Activated CD4-positive, alpha-beta memory T cell treated with anti-CD3 and anti-CD28 coated beads for 36 hours (primary cell): ENCODE measurements at places on chromosomes 3 and 15. TPM values are rescaled to one million over a fixed set of nuclear protein-coding genes. Genes with fewer than 3 reads are reported as not detected.

MAN2C1 gene
- total RNA-seq, result 177 TPM

- H3K27ac ChIP-seq, result no peak overlapping the region
- H3K4me3 ChIP-seq, result no peak overlapping the region
- no peaks in the 10 kb centered on the region for H3K4me1 ChIP-seq
- no peaks in the 10 kb centered on the region for H3K36me3 ChIP-seq
These were observed 243.6 kb upstream of the SLITRK3 start for GRCh38 chr3:165439765-165440164.

GRCh38 chr15:101481381-101481705 lies 8.2 kb downstream of the PCSK6 start:
- H3K4me1 ChIP-seq, result no peaks in the 10 kb centered on the region
- H3K4me3 ChIP-seq, result no peak overlapping the region
- peaks cover 6% of the 10 kb centered on the region for H3K27me3 ChIP-seq
- H3K36me3 ChIP-seq, result no peaks in the 10 kb centered on the region
- no peak overlapping the region for H3K27ac ChIP-seq

GRCh38 chr15:75095594-75095993 lies 72.2 kb downstream of the PPCDC start:
- peaks cover 26% of the 10 kb centered on the region for H3K4me1 ChIP-seq
- H3K4me3 ChIP-seq, result no peak overlapping the region
- no peak for DNase-seq
- no peak overlapping the region for H3K27ac ChIP-seq

DNA sequence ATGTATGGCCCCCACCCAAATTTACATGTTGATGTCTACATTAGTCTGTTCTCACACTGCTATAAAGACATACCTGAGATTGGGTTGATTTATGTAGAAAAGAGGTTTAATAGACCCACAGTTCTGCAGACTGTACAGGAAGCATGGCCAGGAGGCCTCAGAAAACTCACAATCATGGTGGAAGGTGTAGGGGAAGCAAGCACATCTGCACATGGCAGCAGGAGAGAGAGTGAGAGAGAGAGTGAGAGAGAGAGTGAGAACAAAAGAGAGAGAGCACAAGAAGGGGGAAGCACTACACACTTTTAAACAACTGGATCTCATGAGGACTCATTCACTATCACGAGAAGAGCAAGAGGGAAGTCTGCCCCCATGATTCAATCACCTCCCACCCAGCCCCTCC lies 130.5 kb downstream of the XXYLT1 start:
- no peaks in the 10 kb centered on the region for H3K27me3 ChIP-seq
- peaks cover 2% of the 10 kb centered on the region for H3K4me1 ChIP-seq

DNA sequence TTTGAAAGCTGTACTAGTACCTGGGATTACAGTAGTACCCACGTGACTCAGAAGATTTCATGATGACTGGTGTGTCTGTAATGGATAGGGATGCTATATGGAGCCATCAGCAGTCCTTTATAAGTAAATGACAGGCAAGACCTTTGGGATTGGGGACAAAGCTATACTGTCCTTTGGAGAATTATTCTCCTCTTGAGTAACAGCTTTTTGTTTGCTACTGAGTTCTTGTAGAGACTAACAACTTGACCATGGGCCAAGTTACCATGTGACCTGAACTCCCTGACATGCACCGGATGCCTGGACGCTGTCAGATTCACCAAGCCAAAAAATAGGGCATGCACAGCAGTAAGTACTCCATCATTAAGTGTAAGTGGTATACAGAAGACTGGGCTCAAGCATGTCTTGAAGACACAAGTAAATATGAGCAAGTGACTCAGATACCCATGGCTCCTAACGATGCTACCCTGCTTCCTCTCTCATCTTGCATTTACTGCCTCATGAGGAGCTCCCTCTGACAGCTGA lies 12.9 kb downstream of the SEC11A start:
- H3K36me3 ChIP-seq, result peaks cover 8% of the 10 kb centered on the region
- no peaks in the 10 kb centered on the region for H3K27me3 ChIP-seq
- DNase-seq, result no peak
